ENCODE measurements at places on chromosomes 3 and 15.
A peak's percentile ranks its signal among the peaks of the same experiment; 100 is the strongest.

- no peak for DNase-seq
Observed at GRCh38 chr3:144429719-144430121, 458.1 kb downstream of the DIPK2A start.

DNA sequence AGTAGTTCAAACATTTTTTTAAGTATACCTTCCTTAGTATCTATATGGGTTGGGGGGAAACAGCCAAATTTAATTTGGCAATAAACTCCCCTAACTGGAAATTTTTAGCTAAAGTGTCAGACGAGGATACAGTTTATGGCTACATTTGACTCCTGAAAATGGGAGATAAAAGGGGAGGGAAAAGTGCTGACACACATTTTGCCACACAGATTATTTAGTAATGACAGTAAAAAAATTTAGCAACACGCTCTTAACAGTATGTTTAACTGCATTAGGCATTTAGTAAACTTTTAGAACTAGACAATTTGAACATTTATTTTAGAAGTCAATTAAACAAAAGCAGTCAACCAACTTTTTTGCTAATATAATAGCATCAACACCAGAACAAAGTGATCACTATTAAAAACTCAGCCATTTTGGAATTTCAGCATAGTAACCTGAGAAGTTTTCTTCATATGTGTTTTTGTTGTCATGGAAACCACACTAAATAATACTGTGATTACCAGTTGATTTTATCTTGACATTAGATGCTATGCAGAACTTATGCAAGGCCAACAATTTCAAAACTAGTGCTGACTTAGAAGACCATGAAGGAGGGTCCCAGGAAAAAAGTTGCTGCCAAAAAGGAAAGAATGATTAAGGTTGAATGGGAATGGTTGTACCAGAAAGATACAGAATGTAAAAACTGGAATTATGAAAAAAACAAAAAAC lies 47.0 kb upstream of the TFG start:
- no peak for DNase-seq

GRCh38 chr15:70245932-70246622 lies 148.4 kb upstream of the TLE3 start:
- no peak for DNase-seq

- DNase-seq: no peak
Observed at GRCh38 chr3:1616744-1617143, 481.9 kb upstream of the CNTN4 start.

DNA sequence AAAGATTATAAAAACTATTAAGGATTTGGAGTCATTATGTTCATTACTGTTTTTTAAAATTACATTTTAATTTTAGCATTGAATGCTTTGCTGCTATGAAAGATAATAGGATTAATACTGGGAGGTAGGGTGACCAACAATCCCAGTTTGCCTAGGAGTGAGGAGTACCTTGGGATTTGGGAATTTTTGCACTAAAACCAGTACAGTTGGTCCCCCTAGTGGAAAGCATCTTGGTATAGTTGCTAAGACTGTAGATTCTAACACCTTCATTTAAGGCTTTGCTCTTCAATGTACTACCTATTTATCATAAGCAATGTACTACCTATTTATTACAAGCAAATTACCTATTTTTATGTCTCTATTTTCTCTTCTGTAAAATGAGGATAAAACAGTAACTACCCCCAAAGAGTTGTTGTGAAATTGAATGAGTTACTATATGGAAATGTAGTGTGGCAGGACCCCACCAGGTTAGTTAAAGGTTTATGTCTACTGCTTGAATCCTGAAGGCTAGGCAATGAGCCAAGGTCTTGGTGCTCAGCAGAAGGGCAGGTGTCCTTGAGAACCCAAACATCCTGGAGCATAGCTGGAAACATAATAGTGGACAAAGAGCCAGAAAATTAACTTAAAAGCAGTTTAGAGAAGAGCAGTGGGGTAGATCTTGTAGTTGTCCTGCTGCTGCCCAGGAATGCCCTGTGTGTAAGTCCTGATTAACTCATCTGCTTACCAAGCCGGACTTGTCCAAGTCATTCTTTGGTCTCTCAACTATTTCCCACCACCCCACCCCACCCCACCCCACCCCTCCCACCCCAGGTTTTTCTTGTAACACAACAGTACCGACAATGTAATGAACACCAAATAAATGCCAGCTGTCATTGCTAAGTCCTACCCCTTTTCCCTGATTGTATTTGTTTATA lies 49.2 kb upstream of the NMD3 start:
- no peak for DNase-seq

DNA sequence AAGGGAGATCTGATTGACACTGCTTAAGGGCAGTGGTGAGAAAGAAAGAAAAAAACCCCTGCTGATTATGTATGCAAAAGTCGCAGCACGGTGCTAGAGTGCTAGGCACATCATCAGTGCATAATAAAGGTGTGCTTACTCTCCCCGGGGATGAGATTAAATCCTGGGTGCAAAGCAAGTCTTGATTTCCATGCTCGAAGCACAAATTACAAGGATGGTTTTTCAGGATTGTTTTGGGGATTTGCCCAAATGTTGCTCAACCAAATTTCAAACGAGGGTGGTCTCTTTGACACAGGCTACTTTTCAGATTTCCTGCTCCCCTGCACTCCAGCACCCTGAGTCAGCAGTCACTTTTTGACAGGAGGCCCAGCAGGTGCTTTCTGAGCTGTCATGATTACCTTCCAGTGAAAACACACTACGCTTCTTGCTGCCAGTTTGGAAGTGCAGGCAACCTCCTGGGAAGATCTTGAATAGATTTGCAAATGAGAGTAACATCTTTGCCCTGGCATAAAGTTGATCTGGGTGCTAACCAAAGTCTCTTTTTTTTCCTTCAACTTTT lies 167.5 kb upstream of the TRIM42 start:
- DNase-seq: no peak

GRCh38 chr3:14913071-14913925 lies 34.1 kb upstream of the NR2C2 start:
- no peak for DNase-seq

DNA sequence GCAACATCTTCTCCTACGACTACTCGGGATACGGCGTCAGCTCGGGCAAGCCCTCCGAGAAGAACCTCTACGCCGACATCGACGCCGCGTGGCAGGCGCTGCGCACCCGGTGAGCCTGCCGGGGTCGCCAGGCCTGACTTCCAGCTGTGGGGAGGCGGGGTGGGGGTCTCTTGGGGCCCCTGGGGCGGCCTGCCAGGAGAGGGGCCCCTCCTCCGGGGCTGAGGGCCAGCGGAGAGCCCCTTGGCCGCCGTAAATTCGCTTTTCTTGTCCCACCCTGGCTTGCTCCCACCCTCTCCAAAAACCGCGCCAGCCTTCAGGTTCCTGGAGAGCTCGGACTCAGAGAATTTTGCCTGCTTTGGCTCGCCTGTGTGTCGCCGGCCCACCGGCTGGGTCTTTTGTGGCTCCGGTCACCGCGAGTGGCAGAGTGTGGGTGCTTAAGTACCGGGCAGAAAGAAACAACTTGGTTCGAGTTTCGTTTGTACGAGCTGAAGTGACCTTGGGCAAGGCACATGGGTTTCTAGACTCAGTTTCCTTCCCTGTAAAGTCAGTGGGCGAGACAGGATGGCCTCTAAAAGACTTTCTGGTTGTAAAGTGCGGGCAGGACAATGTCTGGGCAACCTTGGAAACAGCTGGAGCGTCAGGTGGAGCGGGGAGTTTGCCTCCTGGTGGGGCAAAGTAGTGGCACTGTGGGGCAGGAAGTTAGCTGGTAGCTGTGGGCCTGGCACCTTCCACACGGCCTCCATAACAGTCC lies 976 bp downstream of the ABHD17C start:
- DNase-seq: peak; percentile 26

DNA sequence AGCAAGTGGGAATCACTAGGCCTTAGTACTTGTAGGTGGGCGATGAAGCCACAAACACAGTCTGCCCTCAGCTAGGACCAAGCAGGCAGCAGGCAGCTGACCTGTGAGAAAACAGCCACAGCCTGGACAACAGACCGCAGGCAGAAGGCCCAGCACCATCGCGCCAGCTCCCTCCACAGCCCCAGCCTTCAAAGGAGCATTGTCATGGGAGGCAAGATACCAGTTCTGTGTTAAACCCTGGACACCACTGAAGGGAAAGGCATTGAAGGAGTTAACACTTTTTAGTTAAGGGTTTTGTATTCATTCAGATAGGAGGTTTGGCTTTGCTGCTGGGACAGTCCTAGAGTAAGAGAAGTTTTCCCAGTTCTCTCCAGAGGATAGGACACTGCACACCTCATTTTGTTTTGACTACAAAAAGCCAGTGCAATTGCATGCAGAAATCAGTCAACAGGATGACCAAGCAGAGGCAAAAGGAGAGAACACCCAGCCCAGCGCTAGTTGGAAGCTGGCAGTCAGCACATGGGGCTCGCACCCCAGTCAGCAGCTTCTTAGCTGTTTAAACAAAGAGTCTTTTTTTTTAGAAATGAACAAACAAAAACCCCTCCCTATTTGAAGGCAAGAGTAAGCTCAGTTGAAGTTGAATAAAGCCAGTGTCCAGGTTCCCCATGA lies 286.1 kb upstream of the TPM1 start:
- no peak for DNase-seq

DNA sequence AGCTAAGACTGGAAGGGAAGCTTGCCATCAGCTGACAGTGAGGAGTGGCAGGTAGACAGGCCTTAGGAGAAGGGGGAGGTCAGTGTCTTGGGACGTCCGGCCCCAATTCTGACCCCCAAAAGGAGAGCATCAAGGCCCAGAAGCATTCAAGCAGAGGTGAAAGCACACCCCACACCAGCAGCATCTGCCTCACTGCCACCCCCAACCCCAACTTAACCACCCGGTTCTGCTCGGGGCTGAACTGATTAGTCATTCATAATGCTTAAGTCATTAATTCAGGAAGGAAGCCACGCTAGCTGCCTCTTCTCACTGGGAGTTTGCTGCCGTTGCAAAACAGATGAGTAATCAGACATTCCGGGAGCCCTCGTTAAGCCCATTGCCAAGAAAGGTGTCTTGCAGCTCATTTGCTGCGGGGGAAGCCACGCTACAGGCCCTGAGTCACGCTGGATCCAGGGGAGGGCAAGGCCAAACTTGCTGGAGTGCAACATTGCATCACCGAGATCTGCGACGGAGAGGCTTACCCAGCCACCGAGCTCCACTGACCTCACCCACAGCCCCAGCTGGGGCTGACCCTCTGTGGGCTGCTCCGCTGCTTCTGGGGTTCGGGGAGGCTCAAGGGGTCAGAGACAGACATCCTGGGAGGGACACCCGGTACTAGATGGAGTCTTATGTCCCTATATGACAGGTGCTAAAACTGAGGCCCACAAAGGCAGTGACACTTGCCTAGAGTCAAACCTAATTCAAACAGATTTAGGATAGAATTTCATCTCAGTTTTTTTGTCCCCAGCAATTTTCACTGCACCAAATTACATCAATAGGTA lies 46.4 kb upstream of the HES1 start:
- DNase-seq: no peak

DNA sequence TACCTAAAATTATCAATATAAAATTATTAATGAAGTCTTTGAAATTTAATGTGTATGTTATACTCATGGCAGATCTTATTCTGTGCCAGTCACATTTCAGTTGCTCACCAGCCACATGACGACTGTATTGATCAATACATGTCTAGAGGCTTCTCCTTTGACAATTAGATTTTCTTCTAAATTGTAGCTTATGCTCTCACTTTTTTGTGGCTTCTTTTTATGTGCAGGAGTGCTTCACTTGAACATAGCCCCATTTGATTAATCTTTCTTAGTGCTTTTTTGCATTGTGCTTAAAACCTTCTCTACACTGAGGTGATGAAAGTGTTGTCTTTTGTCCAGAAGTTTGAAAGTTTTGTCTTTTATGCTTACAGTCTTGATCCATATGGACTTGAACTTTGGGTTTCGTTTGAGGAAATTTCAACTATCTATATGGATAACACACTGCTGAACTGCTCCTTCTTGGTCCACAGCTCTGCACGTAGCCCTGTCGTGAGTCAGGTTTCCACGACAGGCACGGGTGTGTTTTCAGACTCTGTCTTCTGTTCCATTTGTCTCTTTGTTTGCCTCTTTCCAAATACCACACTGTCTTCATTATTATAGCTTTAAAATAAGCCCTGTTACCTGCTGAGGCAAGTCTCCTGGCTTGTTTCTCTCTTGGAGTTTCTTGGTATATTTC lies 393.9 kb upstream of the CFAP20DC start:
- no peak for DNase-seq

DNA sequence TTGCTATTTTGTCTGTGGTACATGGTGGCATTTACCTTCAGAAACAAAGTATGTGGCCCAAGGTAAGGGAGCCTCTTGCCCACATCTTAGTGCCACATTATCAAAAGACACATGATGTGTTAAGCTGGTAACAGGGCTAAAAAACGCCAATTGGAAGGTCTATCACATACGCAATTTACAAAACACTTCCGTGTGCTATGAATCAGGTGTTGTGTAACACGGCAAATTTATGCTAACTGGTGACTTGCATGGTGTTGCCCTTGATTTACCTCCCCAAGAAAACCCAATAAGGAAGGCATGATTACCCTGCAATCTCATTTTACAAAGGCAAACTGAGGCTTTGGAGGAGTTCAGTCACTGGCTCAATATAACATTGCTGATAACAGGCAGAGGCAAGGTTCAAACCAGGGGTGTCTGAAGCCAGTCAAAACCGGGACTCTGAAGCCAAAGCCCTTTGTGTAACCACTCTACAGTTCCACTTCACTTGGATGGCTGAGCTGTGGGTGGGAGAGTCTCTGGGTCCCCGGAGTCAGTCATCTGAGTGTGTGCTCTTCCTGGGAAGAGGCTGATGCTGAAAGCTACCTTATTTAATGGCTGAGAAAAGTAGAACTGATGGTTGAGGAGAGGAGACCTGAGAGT lies 103.9 kb upstream of the BCL6 start:
- no peak for DNase-seq

- no peak for DNase-seq
Observed at GRCh38 chr3:48370333-48370713, 1.7 kb upstream of the FBXW12 start.

DNA sequence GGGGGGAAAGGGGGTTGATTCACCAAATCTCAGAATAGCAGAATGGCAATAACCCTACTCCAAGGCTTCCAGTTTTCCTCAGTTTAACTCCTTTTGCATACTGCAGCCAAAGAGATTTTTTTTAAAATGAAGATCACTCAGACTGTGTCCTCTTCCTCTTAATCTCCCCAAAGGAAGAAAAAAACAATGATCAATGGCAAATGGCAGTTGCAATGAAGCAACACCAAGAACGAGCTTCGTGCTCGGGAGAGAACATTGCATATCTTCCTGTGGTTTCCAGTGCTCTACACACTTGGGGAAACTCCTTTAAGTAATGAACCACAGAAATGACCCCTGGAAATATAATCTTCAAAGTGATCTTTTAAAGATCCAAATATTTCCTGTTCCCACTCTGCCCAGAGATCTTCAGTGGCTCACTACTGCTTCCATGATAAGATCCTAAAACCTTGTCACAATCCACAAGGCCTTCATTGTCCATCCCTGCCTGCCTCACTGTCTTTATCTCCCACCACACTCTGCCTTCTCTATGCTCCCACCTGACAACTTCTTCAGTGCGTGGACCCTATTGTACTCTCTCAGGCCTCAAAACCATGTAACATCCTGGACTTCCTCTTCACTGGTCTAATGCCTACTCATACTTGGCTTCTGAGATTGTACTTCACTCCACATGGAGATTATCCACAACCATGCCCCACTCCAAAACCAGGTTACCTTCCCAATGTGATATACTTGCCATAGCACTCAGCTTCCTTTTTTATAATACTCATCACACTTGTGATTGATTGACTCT lies 394.8 kb downstream of the FHIT start:
- DNase-seq: no peak

GRCh38 chr3:178971614-178972013 lies 100.0 kb downstream of the ZMAT3 start:
- no peak for DNase-seq
